NCI-H526 treated with DMSO at 0.1 percent for 48 hours (cell line): ENCODE measurements at places on chromosomes 1 and 21.

- peak; percentile 89 for DNase-seq
Observed at GRCh38 chr1:247824023-247824422, at the start of gene OR14A16. Gene OR14A16 (minus strand): TSS chr1:247824119. CDS start chr1:247815729, 8,390 bp downstream.

GRCh38 chr1:221418346-221418745 is 323.5 kb downstream of the DUSP10 start:
- no peak for DNase-seq

- no peak for DNase-seq
Observed at GRCh38 chr1:79694241-79694640, 687.7 kb upstream of the ADGRL4 start.

- DNase-seq: no peak
Observed at GRCh38 chr1:154623358-154623757, 15.4 kb upstream of the ADAR start.

DNA sequence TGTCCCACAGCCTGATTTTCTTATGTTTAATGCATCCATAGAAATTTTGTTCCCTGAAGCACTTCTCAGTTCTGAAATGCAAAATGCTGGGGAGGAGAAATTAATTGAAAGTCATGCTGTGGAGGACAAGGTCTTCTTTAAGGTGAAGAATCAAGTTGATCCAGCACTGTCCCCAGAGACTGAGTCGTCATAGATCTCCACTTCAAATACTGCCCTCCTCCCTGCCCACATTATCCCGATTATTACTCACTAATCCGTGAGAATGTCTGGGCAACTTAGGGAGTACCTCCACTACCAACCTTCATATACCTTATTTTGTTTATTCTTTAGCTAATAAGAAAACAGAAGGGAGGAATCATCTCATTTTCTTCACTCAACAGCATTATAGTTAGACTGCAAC is 70.0 kb upstream of the FMN2 start:
- DNase-seq: no peak

- no peak for DNase-seq
Observed at GRCh38 chr1:192824511-192824910, 15.7 kb downstream of the RGS2 start.

- DNase-seq: no peak
Observed at GRCh38 chr21:32426066-32426465, 13.6 kb downstream of the EVA1C start.

- DNase-seq: no peak
Observed at GRCh38 chr1:9293533-9294404, 1.1 kb downstream of the SPSB1 start.

- DNase-seq: no peak
Observed at GRCh38 chr1:17654519-17654918, 100.6 kb upstream of the ACTL8 start.

DNA sequence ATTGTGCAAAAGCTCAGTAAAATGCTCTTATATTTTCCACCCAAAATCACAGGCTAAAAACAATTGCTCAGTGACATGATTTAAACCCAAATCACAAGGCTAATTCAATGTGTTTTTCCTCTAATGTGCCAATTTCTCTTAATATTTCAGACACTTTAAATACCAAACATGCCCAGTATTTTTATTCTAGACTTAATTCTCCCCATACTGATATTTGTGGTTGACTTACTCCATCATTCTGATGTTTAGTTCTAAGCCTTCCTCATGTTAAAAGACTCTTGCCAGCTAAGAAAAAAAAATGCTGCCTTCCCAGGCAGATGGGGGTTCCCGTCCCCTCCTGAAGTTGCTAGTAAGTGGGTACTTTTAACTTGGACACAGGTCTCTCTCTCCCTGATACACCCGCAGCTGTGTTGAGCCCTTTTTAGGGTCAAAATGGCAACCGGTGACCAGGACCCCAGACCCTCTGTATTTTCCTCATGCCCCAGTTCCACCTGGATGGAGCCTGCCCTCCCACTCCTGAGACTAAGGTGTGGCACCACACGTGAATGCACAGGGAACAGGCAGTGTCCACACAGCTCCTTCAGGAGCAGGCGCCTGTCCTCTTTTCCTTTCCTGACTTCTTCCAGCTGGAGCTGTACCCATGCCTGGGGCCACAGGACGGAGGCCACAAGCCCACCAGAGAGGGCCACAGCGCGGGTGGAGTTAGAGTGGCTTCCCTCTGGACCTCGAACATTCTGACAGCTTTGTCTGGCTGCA is 118.9 kb downstream of the RIPK4 start:
- no peak for DNase-seq

GRCh38 chr1:64549464-64550239 is 79.7 kb downstream of the CACHD1 start:
- no peak for DNase-seq

DNA sequence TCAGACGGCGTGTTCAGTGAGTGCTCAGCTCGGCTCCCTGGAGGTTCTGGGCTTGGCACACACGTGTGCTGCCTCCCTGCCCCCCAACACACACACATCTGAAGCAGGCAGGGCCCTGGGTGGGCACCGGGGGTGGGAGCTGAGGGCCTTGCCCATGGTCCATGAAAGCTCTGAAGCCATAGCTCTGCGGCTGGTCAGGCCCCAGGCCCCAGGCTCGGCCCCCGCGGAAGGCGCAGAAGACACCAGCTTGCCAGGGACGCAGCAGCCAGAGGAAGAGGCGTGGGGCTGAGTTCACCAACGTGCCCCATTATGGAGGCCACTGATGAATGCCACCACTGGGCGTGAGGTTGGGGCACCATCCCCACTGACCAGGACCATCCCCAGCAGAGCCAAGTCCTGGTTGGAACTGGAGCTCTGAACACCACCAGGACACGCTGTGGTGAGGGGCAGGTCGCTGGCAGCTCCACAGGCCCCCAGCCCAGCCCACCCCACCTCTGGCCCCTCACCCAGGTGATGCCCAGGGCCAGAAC is 4.2 kb downstream of the AURKAIP1 start:
- DNase-seq: no peak

GRCh38 chr1:42963378-42964043 is 4.8 kb upstream of the SLC2A1 start:
- DNase-seq: no peak

GRCh38 chr1:19260211-19261138 is 8.9 kb downstream of the MRTO4 start:
- no peak for DNase-seq
